ENCODE measurements at places on chromosomes 6 and 20. TPM values are rescaled to one million over a fixed set of nuclear protein-coding genes. Genes with fewer than 3 reads are reported as not detected.

DNA sequence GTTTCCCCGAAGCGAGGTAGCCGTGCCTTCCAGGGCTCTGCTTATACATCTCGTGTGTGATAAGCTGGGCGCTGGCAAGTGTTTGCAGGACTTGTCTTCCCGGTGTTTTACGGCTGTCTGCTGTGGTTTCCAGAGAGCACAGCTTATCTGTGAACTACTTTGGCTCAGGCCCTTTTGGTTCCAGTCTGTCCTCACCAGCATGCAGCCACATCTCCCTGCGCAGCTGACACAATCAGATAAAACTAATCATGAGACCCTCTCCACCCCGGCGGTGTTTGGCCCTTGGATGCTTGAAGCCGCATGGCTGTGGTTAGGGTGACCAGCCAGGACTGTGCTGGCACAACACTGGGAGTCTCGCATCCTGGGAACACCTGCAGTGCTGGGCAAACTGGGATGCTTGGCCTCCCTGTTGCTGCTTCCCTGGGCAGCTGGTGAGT is 241.8 kb upstream of the FOXQ1 start:
- no peak overlapping the region for H3K27ac ChIP-seq
- DNase-seq: no peak
- no peaks in the 10 kb centered on the region for H3K27me3 ChIP-seq
- no peak overlapping the region for H3K4me3 ChIP-seq
- H3K4me1 ChIP-seq: no peaks in the 10 kb centered on the region
- no peaks in the 10 kb centered on the region for H3K36me3 ChIP-seq

GRCh38 chr20:57980506-57980905 is 247.9 kb downstream of the ANKRD60 start:
- peaks cover 31% of the 10 kb centered on the region for H3K4me1 ChIP-seq
- no peaks in the 10 kb centered on the region for H3K36me3 ChIP-seq
- H3K27me3 ChIP-seq: peaks cover 8% of the 10 kb centered on the region
- H3K27ac ChIP-seq: no peak overlapping the region
- DNase-seq: no peak

- no peak overlapping the region for H3K27ac ChIP-seq
- H3K4me1 ChIP-seq: no peaks in the 10 kb centered on the region
- peaks cover 3% of the 10 kb centered on the region for H3K27me3 ChIP-seq
- no peak overlapping the region for H3K4me3 ChIP-seq
- no peaks in the 10 kb centered on the region for H3K36me3 ChIP-seq
- DNase-seq: no peak
These were observed 217.5 kb downstream of the GJA1 start for GRCh38 chr6:121652726-121653623.

DNA sequence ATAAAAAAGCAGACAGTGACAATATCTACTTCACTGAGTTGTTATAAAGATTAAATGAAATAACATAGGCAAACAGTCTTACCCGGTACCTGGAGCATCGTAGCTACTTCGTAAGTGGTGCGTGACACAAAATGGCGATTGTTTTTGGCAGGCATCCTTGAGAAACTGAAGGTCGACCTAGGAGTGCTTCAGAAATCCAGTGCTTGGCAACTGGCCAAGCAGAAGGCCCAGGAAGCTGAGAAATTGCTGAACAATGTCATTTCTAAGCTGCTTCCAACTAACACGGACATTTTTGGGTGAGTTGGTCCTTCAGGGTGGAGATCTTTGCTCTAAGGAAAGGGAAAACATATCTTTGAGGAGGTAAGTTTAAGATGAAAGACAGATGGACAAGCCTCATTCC is 4.8 kb downstream of the BPIFA2 start:
- peaks cover 5% of the 10 kb centered on the region for H3K36me3 ChIP-seq
- H3K27ac ChIP-seq: no peak overlapping the region
- no peak overlapping the region for H3K4me3 ChIP-seq
- H3K27me3 ChIP-seq: peaks cover 2% of the 10 kb centered on the region
- no peaks in the 10 kb centered on the region for H3K4me1 ChIP-seq

- H3K4me3 ChIP-seq: no peak overlapping the region
- peaks cover 8% of the 10 kb centered on the region for H3K27me3 ChIP-seq
- peaks cover 6% of the 10 kb centered on the region for H3K36me3 ChIP-seq
- no peak overlapping the region for H3K27ac ChIP-seq
These were observed 113.0 kb downstream of the ERMARD start for GRCh38 chr6:169864148-169865020.

Gene CCR6
- total RNA-seq: not detected

DNA sequence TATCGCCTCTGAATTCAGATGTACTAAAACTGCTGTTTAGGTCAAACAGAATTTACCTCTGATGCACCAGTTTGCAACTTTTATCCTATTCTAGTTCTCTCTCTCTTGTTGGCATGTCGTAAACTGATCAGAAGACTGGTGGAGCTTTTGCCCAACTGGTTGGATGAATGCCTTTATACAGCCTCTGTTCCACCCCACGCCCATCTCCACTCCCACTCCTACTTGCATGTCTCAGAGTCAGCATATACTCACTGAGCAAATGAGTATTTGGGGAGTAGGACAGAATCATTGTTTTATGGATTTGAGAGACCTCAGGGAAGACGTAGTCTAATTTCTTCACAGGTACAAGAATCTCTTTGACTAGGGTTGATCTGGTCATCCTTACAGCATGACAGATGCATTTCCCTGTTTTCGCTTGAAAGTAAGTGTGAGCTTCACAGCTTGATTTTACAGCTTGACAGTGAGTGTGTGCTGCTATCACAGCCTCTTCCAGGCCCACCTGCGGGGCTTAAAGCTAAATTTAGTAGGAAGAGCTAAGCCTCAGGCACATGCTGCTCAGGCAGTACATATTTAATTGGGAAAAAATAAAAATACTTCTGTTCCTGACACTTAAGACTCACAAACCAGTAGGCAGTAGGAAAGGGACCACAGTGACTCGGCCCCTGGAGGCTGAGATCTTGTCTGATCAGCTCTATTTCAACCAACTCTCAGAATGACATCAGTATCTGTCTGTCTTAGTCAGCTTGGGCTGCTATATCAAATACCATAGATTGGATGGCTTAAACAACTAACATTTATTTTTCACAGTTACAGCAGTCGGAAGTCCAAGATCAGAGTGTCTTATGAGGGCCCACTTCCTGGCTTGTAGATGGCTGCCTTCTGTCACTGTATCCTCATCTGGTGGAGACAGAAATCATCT is 30.4 kb downstream of the TRMT6 start:
- peaks cover 26% of the 10 kb centered on the region for H3K36me3 ChIP-seq
- H3K4me3 ChIP-seq: no peak overlapping the region
- H3K4me1 ChIP-seq: peaks cover 6% of the 10 kb centered on the region

- H3K36me3 ChIP-seq: peaks cover 4% of the 10 kb centered on the region
- no peaks in the 10 kb centered on the region for H3K27me3 ChIP-seq
- H3K4me3 ChIP-seq: peak overlapping the region; percentile 63
These were observed 32.9 kb downstream of the TAF4 start for GRCh38 chr20:62032609-62033368.

Gene RSPO3
- total RNA-seq: not detected

- no peaks in the 10 kb centered on the region for H3K36me3 ChIP-seq
- peaks cover 6% of the 10 kb centered on the region for H3K27me3 ChIP-seq
- DNase-seq: no peak
- peak overlapping the region; percentile 87 for H3K27ac ChIP-seq
- H3K4me3 ChIP-seq: peak overlapping the region; percentile 90
- H3K4me1 ChIP-seq: peaks cover 35% of the 10 kb centered on the region
These were observed 7.9 kb upstream of the ARMC12 start for GRCh38 chr6:35728683-35729678.

DNA sequence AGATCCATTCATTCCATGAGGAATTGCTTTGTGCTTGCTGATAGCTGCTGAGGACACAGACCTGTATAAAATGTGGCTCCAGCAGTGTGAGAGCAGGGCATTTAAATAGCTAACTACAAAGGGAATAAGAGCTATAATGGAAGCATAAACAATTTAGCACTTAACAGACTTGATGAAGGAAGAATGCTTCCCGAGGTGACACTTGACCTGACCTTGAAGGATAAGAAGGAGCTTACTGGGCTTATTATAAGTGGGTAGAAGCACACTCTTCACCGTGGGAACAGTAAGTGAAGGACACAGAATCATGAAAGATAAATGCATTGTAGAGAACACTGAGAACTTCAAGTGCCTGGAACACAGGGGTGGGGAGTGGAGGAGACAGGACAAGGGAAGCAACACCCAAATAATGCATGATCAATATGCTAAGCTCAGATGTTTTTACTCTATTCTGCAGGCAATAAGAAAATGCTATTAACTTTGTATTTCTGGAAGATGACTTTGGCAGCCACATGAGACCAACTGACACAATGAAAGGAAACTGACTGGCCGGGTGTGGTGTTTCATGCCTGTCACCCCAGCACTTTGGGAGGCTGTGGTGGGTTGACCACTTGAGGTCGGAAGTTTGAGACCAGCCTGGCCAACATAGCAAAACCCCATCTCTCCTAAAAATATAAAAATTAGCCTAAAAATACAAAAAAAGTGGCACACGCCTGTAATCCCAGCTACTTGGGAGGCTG is 84.2 kb downstream of the EPB41L2 start:
- no peak overlapping the region for H3K27ac ChIP-seq
- DNase-seq: no peak
- no peak overlapping the region for H3K4me3 ChIP-seq
- no peaks in the 10 kb centered on the region for H3K4me1 ChIP-seq
- no peaks in the 10 kb centered on the region for H3K27me3 ChIP-seq
- no peaks in the 10 kb centered on the region for H3K36me3 ChIP-seq

DNA sequence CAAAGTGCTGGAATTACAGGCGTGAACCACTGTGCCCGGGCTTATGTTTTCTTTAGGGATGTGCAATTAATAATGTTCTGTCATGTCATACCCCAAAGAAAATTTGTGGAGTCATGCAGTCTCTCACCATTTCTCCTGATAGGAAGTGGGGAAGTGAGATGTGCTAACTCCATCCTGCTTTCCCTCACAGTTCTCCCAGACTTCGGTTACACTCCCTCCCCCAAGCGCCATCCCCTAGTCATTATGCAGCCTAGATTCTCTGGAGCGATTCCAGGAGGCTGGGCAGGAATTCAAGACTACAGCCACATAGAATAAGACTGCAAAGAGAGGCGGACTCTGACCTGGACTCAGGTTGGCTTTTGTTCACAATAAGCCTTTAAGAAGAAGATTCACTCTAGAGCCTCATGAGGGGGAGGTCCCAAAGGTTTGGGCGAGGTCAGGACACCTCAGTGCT is 271.4 kb downstream of the ALDH8A1 start:
- DNase-seq: no peak
- H3K36me3 ChIP-seq: no peaks in the 10 kb centered on the region
- no peaks in the 10 kb centered on the region for H3K4me1 ChIP-seq
- no peak overlapping the region for H3K4me3 ChIP-seq

GRCh38 chr6:155340464-155341129 is 26.3 kb upstream of the TFB1M start:
- DNase-seq: no peak
- no peak overlapping the region for H3K27ac ChIP-seq
- H3K27me3 ChIP-seq: no peaks in the 10 kb centered on the region
- H3K36me3 ChIP-seq: peaks cover 17% of the 10 kb centered on the region

DNA sequence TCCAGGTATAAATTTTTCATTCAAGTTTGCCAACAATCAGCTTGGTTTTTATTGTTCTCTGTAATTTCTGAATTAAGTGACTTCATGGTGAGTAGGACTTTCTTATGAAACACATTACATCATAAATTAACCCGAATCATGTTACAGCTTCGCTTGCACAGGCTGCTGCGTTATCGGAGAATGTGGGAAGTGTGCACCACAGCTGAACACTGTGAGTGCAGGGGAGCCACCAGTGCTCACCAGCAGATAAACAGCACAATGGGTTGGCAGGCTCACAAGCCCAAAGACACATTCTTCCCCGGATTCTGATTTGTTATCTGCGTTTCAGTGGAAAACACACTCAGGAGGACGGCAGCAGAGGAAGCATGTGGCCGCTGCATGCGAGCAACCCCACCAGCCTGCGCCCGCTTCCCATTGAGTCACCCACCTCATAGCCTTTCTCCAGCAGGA is 121.1 kb downstream of the GMDS start:
- no peaks in the 10 kb centered on the region for H3K36me3 ChIP-seq
- H3K27ac ChIP-seq: no peak overlapping the region
- H3K27me3 ChIP-seq: no peaks in the 10 kb centered on the region

- no peak overlapping the region for H3K4me3 ChIP-seq
- DNase-seq: no peak
- H3K4me1 ChIP-seq: no peaks in the 10 kb centered on the region
- peaks cover 9% of the 10 kb centered on the region for H3K36me3 ChIP-seq
- H3K27me3 ChIP-seq: no peaks in the 10 kb centered on the region
These were observed 150.3 kb downstream of the PTPRK start for GRCh38 chr6:128370072-128370471.

GRCh38 chr6:106272287-106272686 is 53.3 kb downstream of the ATG5 start:
- peaks cover 14% of the 10 kb centered on the region for H3K36me3 ChIP-seq
- H3K27ac ChIP-seq: no peak overlapping the region
- DNase-seq: no peak
- H3K27me3 ChIP-seq: no peaks in the 10 kb centered on the region

Gene SENP6
- total RNA-seq: 113 TPM

DNA sequence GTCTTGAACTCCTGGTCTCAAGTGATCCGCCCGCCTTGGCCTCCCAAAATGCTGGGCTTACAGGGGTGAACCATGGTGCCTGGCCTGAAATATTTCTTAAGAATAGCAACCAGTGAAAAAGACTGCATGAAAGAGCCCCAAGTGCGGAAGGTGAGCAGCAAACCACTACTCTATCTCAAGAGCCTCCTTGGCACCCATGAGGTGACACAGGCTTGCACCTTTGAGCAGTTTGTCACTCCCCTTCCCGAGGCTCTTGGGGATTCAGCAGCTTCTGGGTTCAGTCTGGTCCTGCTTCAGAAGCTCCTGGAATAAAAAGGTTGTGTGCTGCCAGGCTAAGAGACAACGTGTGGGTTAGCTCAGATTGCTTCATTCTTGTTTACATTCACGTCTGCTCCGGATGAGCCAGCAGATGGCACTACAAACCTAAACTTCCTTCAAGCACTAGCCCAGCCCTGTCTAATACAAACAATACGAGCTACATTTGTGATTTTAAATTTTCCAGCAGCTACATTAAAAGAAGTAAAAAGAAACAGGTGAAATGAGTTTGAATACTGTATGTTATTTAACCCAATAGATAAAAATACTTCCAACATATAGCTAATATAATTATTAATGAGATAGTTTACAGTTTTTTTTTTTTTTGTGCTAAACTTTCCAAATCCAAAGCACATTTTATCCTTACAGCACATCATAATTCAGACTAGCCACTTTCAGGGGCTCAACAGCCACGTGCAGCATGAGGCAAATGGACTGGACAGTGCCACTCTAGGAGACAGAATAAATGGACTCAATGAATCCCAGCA is 46.2 kb downstream of the GJA10 start:
- H3K27ac ChIP-seq: peak overlapping the region; percentile 90
- H3K4me1 ChIP-seq: peaks cover 27% of the 10 kb centered on the region
- peak; percentile 57 for DNase-seq
- peaks cover 7% of the 10 kb centered on the region for H3K27me3 ChIP-seq

Gene MACROD2
- total RNA-seq: 8.7 TPM

Gene HDGFL1
- not detected for total RNA-seq

Gene PET117
- total RNA-seq: 13.7 TPM

Gene NKX2-2
- 1.2 TPM for total RNA-seq

- peaks cover 6% of the 10 kb centered on the region for H3K36me3 ChIP-seq
- H3K27me3 ChIP-seq: peaks cover 9% of the 10 kb centered on the region
- no peak overlapping the region for H3K4me3 ChIP-seq
These were observed 37.8 kb downstream of the DUSP22 start for GRCh38 chr6:329888-330691.

Data from glutamatergic neuron (in vitro differentiated cells).